Motor neuron (in vitro differentiated cells): ENCODE measurements at places on chromosomes 6 and 20.

GRCh38 chr6:7468382-7469081, 72.9 kb upstream of the DSP start:
- ATAC-seq, result peak; percentile 96

DNA sequence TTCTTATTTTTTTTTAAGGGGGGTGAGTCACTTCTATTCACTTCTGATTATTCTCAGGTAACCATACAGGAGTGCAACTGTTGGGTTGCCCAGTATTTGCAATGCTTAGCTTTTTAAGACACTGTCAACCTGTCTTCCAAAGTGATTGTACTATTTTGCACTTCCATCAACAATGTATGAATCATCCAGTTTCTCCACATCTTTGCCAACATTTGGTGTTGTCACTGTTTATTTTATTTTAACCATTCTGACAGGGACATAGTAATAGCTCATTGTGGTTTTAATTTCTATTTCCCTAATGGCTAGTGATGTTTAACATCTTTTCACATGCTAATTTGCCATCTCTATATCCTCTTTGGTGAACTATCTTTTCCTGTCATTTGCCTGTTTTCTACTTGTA, 1.4 kb upstream of the SLC13A3 start:
- ATAC-seq, result no peak

GRCh38 chr20:1555952-1556351, 1.6 kb downstream of the SIRPD start:
- ATAC-seq, result no peak

- no peak for ATAC-seq
Measured at GRCh38 chr6:113055061-113055460, 707.9 kb downstream of the RFPL4B start.

DNA sequence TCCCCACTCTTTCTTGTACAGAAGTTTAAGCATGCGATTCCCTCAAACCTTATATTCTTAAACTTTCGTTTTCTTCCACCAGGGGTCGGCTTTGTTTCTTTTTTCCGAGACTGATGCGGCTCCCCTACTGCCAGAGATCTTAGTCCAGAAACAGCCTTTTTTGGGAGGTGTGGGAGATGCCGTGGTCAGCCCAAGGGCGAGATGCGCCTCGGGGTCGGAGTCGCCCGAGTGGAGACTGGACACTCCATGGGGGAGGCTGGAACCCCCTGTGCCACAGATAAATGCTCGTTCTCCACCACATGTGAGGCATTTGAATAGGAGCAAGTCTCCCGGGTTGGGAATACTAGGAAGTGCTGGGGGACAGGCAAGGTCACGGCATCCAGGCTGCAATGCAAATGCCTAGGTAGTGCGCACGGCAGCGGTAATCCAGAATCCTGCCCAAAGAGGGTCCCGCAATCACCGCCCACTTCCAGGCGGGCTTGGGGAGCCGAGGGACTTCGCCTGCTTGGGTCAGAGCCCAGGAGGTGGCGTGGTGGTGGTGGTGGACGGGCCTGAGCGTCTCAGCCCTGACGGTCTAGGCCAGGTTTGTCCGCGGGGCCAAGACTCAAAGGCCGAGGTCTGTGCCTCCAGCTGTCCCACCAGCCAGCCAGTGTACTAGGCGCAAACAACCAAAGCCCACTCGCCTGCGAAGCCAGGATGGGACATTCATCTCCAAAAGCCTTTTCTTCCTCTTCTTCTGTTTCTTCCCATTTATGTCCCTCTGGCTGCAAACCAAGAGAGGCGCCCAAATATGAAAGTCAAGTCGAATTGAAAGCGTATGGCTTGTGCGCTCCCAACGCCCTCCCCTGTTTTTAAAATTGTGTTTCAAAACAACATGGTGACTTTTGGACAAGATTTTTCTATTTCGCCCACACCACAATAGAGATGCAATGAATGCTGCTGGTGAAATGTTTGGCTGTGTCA, 39.3 kb upstream of the OSTM1 start:
- ATAC-seq, result peak; percentile 56

DNA sequence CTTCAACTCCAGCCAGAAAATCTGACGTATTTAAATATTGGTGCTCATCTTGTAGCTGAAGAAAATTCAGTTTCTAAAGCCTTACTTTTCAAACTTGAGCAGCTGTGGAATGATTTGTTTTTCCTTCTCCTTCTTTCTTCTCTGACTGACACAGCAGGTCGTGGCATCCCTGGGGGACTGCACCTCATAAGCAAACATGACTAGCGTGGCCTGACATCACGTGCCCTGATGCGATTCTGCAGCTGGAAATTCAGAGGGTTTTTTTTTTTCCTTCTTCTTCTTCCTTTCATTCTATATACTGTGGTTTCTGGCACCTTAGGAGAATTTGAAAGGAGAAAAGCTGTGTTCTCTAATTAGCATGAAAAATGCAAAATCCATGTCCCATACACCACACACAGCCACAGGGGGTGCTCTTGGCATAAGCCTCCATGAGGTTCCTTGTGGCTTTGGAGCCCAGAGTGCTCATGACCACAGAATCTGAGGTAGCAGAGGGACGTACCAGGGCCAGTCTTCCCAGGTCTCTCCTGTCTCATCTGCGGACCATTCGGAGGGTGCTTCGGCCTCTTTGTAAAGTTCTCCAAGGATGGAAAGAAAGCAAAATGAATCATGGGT, 258.5 kb upstream of the CDH4 start:
- ATAC-seq, result peak; percentile 76

- ATAC-seq, result no peak
Measured at GRCh38 chr20:50210066-50210619, 19.5 kb downstream of the CEBPB start.

DNA sequence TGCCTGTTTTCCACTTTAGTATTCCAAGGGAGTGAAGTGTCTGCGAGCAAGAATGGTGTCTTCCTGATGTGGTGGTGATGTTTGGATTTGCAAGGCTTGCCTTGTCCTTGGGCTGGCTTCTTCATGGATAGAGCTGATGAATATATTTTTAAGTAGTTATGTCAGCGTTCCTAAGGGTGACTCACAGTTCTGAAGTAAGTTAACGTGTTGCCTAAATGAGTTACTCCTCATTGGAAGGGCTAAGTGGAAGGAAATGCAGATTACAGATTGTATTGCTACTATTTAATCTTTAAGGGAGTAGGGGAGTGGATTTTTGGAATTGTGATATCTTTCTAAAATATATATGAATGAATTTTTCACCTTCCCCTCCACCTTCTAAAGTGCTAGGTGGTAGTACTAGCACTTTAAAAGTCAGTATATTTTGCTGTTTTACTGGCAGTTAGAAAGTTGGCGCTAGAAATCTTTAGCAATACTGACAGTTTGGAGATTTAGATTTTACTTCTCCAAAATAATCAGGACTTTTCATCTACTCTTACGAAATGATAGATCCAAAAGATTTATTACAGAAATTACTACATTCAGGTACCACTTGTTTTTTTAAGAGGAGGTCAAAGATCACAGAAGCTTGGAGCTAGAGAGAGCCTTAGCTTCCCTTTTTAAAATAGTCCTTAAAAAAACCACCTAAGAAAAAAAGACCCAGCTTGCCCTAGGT, 197.4 kb downstream of the JARID2 start:
- peak; percentile 69 for ATAC-seq

DNA sequence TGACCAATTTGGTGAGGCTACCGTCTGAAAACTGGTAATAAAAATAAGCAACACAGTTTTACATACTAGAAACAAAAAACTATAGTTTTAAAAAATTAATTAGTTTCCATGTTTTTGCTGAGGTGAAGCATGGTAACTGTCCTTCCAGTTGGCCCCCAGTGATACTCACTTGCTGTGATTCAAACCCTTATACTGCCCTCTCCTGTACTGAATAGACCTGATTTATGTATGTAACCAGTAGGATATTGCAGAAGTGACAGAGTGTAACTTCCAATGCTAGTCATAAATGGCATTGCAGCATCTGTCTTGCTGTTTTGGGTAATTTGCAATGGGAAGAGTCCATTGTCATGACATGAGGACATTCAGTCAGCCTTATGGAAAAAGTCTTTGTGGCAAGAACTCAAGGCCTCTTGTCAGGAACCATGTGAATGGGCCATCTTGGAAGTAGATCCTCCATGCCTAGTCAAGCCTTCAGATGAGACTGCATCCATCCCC, 8.9 kb upstream of the CHD6 start:
- no peak for ATAC-seq

GRCh38 chr20:48066246-48066645, 281.0 kb upstream of the SULF2 start:
- no peak for ATAC-seq

- ATAC-seq, result no peak
Measured at GRCh38 chr20:44447827-44448419, 27.8 kb upstream of the TTPAL start.

DNA sequence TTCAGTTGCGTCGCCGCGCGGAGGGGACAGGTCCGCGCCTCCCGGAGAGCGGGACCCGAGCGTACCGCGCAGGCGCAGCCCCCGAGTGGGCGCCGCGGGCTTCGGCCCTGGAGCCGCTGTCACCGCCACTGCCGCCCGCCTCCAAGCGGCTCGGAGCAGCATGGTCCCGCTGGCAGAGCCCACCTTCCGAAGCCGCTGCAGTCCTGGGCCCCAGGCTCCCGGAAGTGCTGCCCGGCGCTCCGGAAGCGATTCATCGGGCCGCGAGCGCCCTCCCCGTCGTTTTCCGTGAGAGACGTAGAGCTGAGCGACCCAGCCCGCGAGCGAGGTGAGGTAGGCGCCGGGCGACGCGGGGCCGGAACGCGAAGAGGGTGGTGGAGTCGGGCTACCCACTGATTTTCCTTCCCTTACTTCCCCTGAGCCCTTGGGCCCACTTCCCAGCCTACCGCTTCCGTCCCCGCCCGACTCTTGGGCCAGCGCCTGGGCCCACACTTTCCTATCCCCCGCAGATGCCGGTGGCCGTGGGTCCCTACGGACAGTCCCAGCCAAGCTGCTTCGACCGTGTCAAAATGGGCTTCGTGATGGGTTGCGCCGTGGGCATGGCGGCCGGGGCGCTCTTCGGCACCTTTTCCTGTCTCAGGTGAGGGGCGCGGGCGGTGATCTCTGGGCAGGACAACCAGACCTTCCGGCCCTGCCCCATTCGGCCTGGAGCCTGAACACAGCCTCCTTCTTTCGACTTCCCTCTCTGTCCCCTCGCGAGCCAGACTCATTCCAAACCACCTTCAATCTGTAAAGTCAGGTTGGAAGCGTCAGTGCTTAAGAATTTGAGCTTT, at the start of the genes NFS1 and ROMO1:
Gene NFS1 (minus strand): TSS at position 226 of the 830 bp plus-strand sequence. CDS start 64 bp downstream, at position 162.
Gene ROMO1 (plus strand): TSS at position 279 of the 830 bp plus-strand sequence. CDS start 228 bp downstream, at position 507.
- peak; percentile 83 for ATAC-seq

DNA sequence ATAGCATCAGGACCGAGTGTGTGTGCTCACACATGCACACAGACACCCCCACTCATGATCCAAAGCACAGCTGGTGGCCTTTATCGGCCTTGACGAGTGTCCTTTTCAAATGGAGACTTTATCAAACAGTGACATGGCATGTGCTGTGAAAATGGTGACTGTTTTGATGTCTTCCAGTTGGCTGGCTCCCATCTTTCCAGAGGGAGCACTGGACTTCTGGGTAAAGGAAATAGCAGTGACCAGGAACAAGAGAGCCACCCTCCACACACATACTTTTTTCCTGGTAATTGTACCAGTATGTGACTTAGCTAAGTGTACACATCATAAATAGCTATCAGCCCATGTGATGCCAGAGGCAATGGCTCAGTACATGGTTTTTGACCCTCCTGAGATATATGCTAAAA, 52.7 kb downstream of the ZDHHC14 start:
- ATAC-seq, result no peak

DNA sequence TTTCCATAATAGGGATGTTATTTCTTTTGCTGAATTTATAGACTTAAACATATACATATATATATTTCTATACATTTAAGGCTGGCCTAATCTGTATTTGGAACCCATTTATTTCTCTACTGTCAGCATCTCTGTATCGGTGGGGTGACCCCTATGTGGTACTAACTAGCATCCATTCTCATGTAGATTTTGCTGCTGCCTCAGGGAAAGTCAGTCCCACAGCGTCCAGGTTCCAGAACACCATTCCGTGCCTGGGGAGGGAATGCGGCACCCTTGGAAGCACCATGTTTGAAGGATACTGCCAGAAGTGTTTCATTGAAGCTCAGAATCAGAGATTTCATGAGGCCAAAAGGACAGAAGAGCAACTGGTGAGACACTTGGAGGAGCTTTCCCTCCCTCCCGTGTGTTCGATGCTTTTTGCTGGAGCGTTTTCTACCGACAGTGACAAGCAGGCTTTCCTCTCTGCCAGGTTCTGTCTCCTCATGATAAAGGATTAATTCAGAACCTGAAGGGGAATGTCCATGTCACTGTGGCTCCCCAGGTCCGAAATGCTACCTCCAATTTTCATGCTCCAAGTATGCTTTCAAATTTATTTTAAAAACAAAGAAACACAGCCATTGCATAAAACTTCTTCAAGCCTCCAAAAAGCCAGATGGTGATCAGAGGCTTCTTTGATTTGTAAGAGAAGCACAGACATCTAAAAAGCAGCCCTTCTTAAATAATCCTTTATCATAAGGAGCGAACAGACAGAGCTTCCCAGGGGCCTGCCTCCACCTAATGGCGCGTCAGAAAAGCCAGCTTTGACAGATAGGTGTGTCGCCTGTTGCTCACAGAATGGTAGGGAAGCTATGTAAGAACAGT, 13.1 kb downstream of the TNFAIP3 start:
- no peak for ATAC-seq

DNA sequence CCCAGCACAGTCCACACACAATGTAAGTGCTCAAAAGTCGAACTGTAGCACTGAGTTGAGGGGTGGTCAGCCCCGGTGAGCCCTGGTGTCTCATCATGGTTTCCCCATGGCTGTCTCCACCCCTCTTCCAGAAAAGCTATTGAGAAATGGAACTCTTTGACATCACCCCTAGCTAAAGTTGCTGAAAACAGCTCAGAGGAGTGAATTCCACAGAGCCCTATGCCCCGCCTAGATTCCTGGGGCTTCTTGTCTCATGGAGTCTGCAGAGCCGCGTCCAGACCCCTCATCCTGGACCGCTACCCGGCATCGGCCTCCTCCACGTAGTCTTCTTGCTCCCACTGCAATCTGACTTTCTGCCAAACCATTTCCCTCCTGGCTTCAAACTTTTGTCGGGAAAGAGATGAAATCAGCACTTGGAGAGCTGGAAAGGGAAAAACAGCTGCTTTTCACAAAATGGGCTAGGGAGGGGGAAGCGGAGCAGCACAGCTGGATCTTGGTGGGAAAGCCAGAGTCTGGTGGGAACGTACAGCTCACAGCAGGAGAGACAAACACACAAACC, 132.2 kb downstream of the SNX5 start:
- ATAC-seq, result no peak

GRCh38 chr6:158503846-158504245, 56.0 kb upstream of the TMEM181 start:
- no peak for ATAC-seq
